ENCODE measurements at places on chromosomes 2 and 18.

GRCh38 chr2:159175927-159176326, 110.6 kb downstream of the WDSUB1 start:
- DNase-seq = no peak

DNA sequence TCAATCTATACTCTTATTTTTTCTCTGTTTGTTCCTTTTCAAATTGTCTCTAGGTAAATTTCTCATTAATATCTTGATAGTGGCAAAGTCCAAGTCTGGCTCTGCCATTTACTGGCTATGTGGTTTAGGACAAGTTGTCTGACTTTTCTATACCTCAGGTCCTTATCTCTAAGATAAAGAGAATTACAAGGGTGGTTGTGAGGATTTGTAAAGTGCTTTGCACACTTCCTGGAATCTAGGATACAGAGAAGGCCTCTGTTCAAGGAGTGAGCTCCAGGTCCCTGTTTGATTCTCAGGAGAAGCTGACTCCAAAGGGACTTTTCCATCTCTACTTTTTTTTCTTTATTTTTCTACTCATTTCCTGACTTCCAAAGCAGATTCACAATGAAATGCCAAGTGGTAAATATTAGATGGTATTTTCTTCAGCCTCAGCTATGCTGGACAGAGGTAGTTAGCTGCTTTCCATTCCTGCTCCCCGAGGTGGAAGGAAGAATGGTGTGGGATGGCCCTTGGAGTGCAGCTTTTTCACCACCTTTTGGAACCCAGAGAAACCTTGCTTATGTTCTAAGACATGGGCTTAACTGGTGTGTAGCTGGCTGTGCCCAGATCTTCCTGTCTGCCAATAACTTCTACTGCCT, 90.5 kb downstream of the GALNT1 start:
- DNase-seq = no peak

- DNase-seq = no peak
Measured at GRCh38 chr2:165902934-165903333, 50.6 kb downstream of the TTC21B start.

DNA sequence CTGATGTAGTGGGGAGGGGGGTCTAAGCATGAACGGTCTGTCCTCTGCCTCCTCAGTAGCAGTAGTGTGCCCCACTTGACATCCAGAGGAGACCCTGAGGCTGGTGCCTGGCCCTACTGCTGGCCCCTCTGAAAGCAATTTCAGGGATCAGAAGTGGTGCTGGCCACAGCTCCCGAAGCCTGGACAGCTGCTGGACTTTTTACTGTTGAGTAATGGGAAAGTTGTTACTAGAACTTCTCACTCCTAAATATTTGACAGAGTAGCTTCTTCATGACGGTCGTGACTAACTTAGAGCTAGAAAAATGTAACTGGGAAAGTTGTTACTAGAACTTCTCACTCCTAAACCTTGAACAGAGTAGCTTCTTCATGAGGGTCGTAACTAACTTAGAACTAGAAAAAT, 23.3 kb downstream of the CTDP1 start:
- DNase-seq = no peak

DNA sequence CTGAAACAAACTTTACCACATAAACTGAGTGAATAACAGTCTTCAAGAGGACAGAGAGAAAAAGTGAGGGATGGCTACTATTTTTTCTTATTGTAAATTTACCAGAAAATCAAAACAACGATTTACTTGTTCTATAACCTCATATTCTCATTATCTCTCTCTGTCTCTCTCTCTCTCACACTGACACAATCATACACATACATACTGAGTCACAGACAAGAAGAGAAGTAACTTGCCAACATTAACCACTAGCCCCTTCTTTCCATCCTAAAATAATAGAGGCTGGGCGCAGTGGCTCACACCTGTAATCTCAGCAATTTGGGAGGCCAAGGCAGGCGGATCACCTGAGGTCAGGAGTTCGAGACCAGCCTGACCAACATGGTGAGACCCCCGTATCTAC, 18.2 kb downstream of the SATB2 start:
- DNase-seq = no peak

DNA sequence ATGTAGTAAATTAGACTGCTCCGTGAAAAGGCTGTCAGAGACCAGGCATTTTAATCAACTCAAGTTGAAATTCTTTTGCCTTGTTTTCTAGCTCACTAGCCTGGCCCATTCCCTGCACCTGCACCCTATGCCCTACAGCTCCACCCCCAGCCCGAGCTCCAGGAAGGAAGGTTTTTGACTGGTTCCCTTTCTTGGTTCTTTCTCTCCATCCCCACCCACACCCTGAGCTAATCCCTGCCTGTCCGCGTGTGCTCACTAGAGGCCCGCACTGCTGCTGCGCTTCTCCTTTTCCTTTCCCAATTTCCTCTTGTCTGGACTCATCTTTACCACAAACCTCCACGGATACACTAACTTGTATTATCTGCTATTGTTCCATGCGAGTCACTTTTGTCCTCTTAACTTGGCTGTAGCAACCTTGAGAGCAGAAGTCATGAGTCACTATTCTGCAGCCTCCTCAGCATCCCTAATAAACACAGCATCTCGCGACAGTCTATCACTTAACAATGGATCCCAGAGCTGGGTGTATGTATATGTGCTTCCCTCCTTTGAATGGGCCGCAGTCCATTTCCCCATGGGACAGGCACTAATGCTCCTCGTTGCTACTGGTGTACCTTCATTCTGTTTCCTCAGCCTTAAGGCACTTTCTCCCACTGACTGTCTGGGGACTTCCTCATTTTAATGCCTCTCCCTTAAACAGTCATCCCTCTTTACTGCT, 36.5 kb downstream of the COLEC12 start:
- no peak for DNase-seq

GRCh38 chr18:40577239-40577980, 1377.6 kb upstream of the PIK3C3 start:
- DNase-seq = no peak

DNA sequence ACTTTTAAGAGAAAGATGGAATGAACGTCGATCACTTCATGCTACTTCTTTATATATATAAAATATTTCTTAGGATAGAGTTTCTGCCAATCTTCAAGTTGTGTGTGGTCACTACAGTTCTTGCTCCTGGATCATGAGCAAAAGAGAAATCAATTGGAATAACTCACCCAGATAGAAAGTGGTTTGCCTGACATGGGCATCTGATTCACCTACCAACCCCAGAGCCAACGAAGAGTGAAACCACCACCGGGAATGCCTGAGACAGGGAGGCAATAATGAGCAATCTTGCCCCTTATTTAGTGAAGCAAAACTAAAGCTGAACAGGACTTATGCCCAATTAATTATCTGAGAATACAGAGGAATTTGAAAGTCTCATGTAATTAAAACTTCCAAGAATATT, 250.2 kb upstream of the REG3G start:
- no peak for DNase-seq

- DNase-seq = no peak
Measured at GRCh38 chr2:164114937-164115336, 379.1 kb upstream of the FIGN start.

DNA sequence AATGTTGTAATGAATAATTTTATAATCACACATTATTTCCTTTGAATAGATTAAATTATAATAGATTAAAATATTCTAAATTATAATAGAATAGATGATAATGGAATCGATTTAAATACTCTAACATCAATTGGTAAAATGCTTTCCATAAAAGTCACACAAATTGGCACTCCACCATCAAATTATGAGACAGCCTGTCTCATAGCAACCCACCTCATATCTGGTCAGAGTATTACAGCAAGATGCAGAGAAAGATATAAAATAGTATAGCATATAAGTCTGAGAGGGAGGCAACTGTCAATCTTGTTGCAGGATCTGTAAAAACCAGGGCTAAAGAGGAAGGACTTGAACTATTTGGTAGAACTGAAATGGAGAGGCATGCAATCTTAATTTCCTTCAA, 98.4 kb upstream of the NCKAP5 start:
- no peak for DNase-seq

- no peak for DNase-seq
Measured at GRCh38 chr2:147345246-147345645, 499.6 kb upstream of the ACVR2A start.

GRCh38 chr2:45192991-45193390, 183.7 kb upstream of the SIX2 start:
- DNase-seq = no peak

DNA sequence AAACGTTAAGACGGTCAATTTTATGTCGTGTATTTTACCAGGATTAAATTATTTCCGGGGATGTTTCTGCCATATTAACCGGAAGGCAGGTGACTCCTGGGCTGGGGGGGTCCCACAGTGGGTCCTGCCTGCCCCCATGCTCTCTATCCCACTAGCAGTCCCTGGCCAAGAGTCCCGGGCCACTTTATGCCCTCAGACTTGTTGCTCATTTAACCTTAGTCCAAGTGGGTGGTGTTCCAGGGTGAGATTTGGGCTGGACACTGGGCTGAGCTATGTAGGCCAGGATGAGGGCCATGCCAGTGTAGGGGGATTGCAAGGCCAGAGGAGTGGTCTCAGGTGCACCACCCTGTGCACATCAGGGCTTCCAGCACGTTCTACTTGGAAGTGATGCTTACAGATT, 24.1 kb downstream of the TWIST2 start:
- DNase-seq = no peak

- no peak for DNase-seq
Measured at GRCh38 chr2:8224347-8225190, 457.3 kb upstream of the ID2 start.

DNA sequence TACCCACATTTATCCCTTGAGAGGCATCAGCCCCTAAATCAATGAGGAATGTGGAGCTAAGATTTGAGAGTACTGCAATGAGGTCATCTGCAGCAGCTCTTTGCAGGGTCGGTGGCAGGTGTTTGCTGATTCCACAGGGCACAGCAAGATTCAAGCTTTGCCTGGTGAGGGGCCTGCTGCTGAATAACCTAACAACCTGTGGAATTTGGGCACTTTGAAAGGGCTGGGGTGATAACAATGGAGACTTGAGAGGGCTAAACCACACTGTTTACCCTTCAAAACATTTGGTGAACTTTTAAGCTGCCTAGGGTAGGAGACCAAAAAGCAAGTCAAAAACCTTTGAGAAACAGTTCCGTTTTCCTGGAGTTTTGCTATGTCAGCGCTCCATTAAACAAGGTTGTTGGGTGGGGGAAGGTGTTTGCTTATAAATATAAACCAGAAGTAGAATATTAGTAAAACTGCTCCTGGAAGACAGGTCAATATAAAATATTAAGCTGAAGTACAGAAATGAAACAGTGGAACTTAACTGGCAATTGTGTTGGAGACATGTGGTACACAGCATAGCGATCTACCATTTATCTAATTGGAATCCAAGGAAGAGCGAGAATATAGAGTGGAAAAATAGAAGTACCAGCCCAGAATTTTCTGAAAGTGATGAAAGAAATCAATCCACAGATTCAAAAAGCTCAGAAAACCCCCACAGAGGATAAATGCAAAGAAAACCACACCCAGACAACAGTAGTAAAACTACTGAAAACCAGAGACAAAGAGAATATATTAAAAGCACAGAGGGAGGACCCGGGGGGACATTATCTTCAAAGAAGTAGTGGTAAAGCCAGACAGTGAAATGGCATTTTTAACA, 15.7 kb downstream of the COPS8 start:
- no peak for DNase-seq

GRCh38 chr2:123485056-123485455, 540.0 kb upstream of the CNTNAP5 start:
- DNase-seq = no peak

- DNase-seq = no peak
Measured at GRCh38 chr2:216545359-216545758, 46.7 kb downstream of the RPL37A start.

GRCh38 chr18:39620551-39621168, 2055.1 kb upstream of the CELF4 start:
- DNase-seq = no peak

DNA sequence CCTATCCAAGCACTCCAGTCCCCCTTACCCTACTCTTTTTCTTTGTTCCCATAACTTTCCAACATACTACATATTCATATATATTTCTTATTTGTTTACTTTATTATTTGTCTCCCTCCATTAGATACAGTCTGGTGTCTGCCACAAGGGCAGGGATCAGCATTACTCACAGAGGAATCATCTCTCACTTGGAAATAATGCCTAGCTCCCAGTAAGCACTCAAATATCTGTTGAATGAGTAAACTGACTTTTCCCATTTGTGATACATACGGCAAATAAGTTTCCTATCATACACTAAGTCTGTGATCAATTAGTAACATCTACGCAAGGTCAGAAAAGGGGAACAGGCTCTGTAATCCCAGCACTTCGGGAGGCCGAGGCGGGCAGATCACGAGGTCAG, 18.7 kb downstream of the C1D start:
- DNase-seq = no peak

DNA sequence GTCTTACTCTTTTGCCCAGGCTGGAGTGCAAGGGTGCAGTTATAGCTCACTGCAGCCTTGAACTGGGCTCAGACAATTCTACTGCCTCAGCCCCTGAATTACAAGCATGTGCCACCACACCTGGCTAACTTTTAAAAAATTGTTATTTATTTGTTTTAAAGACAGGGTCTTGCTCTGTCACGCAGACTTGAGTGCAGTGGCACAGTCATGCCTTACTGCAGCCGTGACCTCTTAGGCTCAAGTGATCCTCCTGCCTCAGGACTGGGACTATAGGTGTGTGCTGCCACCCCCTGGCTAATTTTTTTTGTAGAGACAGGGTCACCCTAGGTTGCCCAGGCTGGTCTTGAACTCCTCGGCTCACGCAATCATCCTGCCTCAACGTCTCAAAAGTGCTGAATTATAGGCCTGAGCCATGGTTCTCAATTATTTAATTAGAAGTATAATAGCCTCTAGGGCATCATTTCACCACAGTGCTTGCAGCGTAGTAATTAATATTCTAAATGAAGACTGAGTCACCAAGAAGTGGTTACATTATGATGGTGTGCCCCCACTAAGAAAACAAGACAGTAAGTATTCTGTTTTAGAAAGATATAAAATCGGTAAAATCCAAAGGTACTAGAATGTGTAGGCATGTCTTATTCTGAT, 69.6 kb downstream of the EML4 start:
- DNase-seq = no peak

GRCh38 chr2:120287183-120288015, 34.7 kb downstream of the RALB start:
- DNase-seq = no peak

DNA sequence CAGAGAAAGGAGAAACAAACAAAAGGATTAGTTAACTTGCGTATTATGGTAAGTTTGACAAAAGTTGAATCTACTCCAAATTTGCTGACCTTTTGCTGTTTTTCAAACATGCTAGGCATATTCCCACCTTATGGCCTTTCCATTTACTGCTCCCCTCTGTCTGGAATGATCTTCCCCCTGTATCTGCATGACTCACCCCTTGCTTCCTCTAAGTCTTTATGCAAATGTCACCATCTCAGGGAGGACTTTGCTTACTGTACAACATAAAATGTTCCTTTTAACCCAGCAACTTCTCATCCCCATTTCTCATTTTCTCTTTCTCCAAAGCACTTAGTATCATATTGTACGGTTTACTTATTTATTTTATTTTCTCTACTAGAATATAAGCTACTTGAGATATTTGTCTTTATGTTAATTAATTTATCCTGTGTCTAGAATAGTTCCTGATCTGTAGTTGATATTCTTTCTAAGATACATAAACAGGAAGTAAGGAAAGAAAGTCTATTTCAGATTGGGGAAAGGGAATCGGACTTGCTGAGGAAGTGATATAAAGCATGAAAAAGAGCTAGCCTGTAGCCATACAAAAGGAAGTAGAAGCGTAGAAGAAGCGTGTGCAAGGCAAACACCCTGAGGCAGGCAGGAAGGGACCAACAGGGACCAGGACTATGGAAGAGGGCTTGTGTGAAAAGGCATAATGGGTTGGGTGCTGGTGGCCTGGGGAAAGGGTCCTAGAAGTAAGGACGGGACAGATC, 144.9 kb upstream of the ERBB4 start:
- no peak for DNase-seq

All from NCI-H1436 treated with DMSO at 0.1 percent for 48 hours (cell line).